ENCODE measurements at places on chromosomes 5 and 9.

DNA sequence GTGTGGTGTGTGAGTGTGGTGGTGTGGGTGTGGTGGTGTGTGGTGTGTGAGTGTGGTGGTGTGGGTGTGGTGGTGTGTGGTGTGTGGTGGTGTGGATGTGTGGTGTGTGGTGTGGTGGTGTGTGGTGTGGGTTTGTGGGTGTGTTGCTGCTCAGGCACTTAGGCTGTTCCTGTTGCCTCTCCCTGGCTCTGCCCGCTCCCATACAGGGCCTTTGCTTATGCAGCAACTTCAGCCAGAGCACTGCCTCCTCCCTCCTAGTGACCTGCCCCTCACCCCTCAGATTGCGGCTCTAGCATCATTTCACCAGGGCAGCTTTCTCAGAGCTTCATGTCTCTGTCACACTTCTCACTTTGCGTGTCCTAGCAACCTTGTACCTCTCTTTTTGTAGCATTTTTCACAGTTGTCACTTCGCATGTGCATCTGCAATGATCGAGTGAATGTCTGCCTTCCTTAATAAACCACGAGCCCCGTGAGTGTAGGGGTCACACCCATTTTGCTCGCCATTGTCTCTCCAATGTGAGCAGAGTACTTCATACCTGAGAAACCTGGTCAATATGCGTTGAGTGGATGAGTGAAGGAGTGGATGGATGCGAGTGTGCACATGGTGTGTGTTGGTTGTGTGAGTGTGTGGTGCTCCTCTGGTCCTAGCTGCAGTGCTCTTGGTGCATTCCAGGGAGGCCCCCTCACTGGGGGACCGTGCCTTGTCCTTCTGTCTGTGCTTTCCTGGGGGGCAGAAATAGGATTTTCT lies 167.9 kb upstream of the PANK3 start:
- DNase-seq, result no peak

- no peak for DNase-seq
Observed at GRCh38 chr9:90805006-90805996, 3.7 kb downstream of the SYK start.

- DNase-seq, result no peak
Observed at GRCh38 chr9:107336718-107337360, 53.8 kb downstream of the RAD23B start.

DNA sequence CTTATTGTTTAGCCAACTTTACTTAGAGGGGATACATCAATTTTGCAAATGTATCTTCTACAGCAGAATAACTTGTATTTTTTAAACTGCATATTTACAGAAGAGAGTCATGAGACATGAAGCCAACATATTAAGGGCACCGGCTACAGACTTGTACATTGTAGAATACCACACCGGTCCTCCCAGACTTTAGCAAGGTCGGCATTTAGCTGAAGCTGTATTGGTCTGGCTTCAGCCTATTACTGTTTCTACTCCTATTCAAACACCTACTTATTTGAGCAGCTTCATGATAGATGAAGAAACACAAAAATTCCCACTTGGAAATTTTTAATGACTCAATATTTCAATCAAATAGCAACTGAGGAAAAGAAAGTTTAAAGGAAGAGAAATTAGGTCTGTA lies 33.0 kb downstream of the NR3C1 start:
- DNase-seq, result no peak

GRCh38 chr9:109506097-109506712 lies 8.1 kb upstream of the PTPN3 start:
- DNase-seq, result no peak

GRCh38 chr5:173751266-173751600 lies 134.8 kb upstream of the BOD1 start:
- no peak for DNase-seq

GRCh38 chr5:157530226-157530972 lies 45.2 kb downstream of the ADAM19 start:
- no peak for DNase-seq

DNA sequence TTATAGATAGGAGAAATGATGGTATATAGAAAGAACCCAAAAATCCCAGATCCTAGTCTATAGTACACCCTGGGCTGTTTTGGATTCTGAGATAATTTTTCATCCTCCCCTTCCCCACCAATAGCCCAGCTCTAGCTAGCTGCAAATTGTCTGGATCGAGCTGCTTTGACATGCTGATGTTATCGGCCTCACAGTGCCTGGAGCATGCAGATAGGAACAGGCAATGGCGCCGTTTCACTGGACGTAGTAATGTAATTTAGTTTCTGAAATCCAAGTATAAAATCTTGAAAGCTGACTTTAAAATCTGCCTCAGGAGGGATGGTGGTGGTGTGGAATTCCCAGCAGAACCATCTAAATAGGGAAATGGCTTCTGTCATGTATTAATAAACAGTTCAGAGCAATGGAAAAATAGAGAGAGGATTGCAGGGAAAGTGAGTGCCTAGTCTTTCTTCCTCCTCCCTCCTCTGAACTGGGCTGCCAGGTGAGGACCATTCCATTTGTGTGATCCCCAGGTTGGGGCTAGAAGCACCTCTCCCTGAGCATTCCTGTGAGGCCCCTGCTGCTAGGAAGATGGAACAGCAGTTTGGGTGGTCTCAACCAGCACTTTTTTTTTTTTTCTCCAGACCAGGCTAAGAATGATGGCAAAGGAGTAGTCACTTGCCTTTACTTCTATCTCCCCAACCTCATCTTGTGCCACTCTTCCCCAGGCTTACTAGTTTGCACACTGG lies 31.9 kb downstream of the FAM219A start:
- no peak for DNase-seq

DNA sequence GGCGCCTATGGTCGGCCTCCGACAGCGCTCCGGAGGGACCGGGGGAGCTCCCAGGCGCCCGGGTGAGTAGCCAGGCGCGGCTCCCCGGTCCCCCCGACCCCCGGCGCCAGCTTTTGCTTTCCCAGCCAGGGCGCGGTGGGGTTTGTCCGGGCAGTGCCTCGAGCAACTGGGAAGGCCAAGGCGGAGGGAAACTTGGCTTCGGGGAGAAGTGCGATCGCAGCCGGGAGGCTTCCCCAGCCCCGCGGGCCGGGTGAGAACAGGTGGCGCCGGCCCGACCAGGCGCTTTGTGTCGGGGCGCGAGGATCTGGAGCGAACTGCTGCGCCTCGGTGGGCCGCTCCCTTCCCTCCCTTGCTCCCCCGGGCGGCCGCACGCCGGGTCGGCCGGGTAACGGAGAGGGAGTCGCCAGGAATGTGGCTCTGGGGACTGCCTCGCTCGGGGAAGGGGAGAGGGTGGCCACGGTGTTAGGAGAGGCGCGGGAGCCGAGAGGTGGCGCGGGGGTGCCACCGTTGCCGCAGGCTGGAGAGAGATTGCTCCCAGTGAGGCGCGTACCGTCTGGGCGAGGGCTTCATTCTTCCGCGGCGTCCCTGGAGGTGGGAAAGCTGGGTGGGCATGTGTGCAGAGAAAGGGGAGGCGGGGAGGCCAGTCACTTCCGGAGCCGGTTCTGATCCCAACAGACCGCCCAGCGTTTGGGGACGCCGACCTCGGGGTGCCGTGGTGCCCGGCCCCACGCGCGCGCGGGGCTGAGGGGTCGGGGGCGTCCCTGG lies 561 bp downstream of the DAPK1 start:
- peak; percentile 62 for DNase-seq

DNA sequence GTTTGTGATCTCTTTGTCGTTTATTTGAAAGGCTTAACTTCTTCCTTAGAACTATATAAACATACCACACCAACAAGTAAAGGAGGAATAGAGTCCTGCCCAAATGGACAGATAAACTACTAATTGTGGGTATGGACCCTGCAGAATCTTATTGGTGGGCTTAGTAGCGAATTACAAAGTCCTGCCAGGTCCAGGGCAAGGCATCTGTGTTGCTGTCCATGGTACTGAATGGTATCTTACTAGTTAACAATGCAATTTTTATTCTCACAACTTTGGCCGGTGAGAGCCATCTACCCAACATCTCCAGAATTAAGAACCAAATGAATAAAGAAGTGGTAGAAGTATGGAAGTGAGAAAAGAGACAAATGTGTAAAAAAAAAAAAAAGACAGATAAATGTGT lies 1782.4 kb upstream of the WWC1 start:
- DNase-seq, result no peak

All from left hindlimb (tissue), 1 donor.